ENCODE measurements at places on chromosomes 16 and 17.
A peak's percentile ranks its signal among the peaks of the same experiment; 100 is the strongest.

DNA sequence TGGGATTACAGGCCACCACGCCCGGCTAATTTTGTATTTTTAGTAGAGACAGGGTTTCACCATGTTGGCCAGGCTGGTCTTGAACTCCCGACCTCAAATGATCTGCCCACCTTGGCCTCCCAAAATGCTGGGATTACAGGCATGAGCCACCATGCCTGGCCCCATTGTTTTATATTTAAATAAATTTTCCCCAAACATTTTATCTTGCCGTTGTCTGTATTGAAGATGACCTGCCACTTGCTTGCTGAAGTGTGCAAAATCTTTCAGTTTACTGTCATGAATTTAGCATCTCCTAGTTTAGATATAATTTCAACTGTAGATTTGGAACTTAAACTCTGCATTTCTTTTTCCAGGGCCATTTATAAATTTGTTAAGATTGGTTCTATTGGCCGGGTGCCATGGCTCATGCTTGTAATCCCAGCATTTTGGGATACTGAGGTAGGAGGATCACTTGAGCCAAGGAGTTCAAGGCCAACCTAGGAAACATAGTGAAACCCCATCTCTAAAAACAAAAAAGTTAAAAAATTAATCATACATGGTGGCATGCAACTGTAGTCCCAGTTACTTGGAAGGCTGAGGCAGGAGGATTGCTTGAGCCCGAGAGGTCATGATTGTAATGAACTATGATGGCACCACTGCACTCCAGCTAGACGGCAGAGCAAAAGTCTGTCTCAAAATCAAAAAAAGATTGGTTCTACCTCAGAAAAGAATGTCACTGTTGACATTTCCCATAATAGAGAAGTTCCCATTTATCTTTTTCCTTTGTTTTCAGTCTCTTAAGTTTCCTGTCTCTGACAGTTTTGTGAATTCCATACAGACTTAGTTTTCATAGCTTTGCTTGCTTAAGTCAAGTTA, 84.4 kb downstream of the VMP1 start:
- no peak for DNase-seq

DNA sequence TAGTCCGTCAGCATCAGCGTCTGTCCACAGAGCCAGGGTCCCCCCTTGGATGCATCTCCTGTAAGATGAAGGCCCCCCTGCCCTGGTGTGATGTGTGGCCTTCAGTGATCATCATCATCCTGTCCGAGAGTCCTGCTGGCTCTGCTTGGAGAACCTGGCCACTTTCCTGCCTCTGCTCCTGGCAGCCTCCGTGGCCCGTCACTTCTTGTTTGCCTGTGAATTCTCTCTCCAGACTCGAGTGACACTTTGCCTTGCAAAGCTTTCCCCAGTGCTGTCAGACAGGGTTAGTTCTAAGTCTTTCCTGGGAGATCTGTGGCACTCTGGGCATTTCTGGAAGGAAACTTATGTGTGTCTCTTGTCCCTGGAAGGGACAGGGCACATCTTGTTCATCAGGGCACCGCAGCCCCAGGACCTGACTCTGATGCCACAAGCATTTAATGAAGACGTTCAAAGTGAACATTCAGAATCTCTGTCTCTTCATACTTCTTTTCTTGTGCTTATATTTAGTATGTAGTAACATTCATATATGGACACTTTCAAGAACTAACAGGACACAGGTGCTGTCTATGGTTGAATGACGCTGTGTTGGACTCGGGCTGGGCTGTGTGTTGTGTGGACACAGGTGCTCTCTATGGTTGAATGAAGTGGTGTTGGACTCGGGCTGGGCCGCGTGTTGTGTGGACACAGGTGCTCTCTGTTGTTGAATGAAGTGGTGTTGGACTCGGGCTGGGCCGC, 68.5 kb downstream of the RPTOR start:
- DNase-seq: no peak

- DNase-seq: peak; percentile 18
Observed at GRCh38 chr16:71894229-71894920, 956 bp upstream of the IST1 start.

DNA sequence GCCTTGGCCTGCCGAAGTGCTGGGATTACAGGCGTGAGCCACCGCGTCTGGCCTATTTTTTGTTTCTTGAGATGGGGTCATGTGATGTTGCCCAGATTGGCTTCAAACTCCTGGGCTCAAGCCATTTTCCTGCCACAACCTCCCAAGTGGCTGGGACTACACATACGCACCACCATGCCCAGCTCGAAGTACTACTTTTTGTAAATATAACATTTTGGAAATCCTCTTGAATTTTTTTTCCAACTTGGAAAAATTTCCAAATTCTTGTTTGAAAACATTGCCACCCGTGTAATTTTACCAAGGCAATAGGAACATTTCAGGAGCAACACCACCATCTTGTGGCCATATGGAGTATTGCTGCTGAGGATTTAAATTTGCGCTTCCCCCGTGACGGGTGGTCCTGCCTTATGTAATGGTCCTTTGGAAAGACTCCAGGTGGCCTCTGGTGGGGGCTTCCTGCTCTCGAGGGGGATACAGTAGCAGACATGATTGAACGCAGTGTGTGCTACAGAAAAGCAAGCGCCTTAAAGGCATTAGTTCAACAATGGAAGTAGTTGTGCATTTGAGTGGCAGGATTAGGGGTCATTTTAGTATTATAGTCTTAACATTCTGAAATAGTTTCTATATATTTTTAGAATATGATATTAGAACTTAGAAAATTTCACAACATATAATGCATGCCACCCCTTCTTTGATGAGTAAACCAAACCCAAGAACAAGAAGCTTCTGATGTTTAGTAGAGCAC, 8.0 kb downstream of the FLYWCH1 start:
- peak; percentile 29 for DNase-seq

DNA sequence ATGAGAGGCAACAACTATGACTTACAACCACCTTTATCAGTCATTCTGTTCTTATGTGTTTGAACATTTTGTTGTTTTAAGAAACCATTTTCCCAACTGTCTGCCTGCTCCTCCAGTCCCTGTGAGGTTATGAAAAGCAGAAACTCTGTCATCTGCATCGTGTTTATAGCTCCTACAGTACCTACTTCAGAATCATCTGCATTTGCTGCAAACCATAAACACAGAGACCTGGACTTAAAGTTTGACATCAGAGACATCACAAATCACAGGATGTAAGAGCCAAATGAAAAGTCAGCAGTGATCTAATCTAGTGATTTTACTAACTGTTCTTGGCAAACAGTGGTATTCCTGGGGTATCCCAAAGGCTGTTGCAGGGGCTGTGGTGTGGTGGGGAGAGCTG, 55.2 kb downstream of the CDH11 start:
- DNase-seq: no peak

DNA sequence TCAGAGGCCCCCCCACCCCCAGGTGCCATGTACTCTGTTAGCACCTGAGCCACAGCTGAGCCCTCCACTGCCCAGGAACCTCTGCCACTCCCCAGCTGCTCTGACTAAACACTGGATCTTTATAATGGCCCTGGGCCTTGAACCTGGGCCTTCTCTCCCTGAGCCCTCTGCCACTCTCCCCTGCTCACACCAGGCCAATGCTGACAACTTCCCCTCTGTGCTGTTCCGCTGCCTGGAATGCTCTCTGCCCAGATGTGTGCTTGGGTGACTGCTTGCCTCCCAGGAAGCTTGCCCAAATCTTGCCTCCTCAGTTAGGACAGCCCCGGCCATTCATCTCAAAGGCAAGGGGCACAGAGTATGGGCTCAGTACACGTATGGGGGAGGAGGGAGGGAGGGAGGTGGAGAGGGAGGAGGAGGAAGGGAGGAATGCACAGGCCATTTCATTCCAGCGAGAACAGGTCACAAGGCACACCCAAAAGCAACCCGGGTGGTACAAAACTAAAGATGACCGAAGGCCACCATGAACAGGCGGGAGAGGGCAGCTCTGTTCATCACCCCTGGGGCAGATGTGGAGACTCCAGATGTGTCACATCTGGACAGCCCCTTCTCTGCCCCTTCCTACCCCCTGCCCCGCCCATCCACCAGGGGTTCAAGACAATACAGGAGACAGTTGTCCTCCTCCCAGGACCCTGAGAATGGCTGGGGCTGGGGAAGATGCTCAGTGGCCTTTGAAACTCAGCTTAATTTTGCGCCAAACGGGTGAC, 15.3 kb upstream of the TNFRSF13B start:
- DNase-seq: no peak

- no peak for DNase-seq
Observed at GRCh38 chr17:75463603-75464002, 7.2 kb downstream of the TMEM94 start.

DNA sequence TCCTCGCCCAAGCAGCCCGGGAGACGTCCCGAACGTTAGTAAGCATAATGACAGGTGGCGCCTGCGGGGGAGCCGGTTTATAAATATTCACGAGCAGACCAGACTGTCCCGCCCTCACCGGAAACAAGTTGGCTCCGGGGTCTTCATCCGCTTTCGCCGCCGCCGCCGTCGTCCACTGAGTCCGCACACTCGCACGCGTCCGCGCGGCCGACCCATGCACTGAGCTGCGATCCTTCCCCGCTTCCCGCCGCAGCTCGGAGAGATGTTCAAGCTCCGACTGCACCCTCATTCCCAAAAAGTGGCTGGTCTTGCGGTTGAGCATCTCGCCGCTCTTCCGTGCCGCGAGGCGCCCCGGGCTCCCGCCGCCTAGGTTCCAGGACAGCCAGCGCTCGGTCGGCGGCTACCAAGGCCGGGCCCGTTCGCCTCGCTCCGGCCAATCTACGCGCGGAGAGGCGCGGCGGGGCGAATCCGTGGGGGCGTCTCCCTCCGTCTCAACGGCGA, 385 bp downstream of the CFAP119 start:
- peak; percentile 24 for DNase-seq

- no peak for DNase-seq
Observed at GRCh38 chr17:44105941-44106340, 17.5 kb downstream of the HDAC5 start.

DNA sequence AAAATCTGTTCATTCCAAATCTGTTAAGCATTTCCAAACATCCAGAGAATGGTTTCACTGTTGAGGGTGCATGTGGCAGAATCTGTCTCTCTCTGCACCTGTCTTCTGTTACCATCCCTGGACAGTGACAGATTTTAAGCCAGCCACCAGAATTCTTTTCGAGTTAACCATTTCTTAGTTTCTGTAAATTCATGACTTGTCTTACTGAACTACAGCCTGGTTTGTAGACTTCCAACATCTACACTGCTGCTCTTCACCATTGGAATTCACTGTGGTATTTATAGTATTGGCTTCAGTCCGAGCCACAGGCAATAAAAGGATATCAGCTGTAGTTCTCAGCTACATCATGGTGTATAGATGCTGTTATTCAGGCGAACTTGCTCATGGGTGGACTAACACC, 47.6 kb downstream of the GOSR1 start:
- DNase-seq: no peak

GRCh38 chr17:74343526-74344284, 17.7 kb downstream of the KIF19 start:
- DNase-seq: no peak

GRCh38 chr16:84091460-84091859, 25.3 kb downstream of the MBTPS1 start:
- DNase-seq: no peak

DNA sequence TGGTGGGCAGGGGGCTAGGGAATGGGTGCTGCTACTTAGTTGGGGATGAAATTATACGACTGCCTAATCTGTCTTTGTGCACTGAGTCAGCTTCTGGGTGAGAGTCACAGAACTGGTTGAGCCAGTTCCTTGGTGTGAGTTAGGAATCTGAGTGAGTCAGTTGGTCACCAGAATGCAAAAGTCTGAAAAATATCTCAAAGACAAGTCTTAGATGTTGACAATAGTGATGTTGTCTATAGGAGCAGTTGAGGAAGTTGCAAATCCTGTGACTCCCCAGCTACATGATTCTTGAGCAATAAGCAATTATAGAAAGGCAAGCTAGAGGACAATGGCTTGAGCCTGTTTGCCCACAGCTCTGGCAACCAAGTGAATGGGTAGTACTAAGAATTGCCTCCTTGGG, 399.2 kb downstream of the CNTNAP4 start:
- DNase-seq: no peak

GRCh38 chr16:68003031-68003430, 3.7 kb upstream of the DPEP2 start:
- DNase-seq: no peak

GRCh38 chr17:74362069-74362405, 369 bp upstream of the BTBD17 start:
- DNase-seq: no peak

Measured in stimulated activated naive CD4-positive, alpha-beta T cell treated with Interleukin-2 at 50 U/mL for 16 hours (primary cell).